ENCODE measurements at places on chromosomes 11 and 22.

DNA sequence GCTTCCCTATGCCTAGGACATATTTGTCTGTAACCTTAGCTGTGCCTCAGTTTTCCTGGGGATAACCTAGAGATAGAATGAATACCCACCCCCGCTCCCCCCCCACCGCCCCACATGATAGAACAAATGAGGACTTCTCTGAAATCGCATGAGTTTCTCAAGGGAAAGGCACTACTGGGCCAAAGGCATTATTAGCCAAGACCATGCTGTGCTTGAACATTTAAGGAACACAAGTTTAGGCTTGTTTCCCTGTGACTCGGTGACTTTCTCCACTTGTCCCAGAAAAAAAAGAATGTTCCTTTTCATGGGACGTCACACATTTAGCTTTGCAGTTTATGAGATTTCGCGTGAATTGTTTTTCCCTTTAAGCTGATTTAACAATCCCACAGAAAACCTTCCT, 51.4 kb upstream of the CRTAM start:
- DNase-seq, result no peak

GRCh38 chr11:115303929-115304531, 200.2 kb downstream of the CADM1 start:
- no peak for DNase-seq

DNA sequence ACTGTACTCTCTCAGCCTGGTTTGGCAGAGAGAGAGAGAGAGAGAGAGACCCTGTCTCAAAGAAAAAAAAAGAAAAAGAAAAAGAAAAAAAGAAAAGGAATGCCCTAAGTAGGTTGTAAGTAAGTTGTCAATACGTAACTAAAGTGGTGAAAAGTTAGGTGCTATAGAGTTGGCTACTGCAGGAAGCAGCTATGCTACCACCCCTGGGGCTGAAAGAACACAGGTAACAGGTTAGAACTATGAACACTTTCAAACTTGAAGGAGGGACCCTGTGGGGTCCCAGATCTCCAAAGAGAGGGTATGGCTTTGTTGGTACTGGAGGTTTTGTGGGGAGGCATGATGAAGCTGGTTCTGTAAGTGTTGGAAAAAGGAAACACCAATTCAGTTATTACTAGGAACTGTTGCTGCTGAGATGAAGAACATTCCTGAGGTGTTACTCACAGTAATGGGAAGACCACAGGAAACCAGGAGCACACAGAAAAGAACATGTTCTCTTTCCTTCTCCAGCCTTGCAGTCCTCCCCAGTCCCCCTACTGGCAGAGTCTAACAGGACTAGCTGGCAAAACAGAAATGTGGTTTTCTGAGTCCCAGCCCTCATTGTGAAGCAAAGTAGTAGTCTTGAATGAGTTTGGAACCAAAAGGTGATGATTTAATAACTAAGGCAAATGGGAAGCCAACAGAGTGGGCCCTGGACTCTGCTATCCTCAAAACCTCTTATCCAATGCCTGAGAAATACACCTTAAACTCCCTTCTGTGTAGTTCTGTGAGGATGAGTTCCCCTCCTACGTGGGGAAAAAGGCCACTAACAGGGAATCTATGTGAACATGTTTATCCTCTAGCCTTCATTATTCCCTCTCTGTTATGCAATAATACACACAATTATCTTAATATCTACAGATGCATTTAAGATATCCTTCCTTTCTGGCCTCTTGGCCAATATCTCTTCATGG, 427.0 kb upstream of the DDI1 start:
- peak; percentile 89 for DNase-seq

DNA sequence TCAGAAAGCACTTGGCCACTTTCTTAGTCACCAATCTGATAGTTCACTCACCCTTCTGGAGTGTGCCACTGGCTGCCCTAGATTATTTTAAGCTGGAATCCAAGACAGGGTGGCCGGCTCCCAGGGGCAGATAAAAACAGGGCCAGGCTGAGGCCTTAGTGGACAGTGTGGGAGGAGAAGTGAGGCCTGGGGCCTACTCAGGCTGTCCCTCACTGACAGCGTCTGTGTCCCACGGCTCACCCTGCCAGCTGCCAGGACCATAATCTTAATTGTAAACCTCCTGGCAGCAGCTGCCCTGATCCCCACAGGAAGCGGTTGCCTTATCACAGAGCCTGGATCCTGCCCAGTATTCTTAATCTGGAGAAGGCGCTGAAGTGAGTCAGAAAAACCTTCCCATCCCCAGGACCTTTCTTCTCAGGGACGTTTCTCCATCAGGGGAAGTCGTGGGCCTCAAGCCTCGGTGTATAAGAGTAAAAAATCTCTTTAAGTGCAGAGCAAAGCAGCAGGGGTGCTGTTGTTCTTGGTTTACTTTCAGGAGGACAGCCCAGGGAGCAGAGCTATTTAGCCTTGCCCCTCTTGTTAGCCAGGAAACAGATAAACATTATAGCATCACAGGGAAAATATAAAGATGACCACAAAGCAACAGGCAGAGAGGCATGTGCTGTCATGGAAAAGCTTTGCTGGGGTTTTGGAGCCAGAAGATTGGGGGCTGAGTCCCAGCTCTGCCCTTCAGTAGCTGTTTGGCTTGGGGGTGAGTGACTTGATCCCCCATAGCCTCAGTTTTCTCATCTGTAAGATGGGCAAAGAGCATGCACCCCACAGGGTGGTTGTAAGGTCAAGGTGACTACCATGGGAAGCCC, 39.6 kb downstream of the TSPAN18 start:
- DNase-seq, result peak; percentile 14
